ENCODE measurements at places on chromosomes 3 and 15. TPM values are rescaled to one million over a fixed set of nuclear protein-coding genes. Genes with fewer than 3 reads are reported as not detected.

RPUSD2 gene
- 6.6 TPM for total RNA-seq

APH1B gene
- 32.2 TPM for total RNA-seq

C15orf62 gene
- total RNA-seq = 0.32 TPM

FGF7 gene
- total RNA-seq = 31.8 TPM

HHATL gene
- total RNA-seq = 0.29 TPM

C3orf49 gene
- not detected for total RNA-seq

ISLR gene
- total RNA-seq = 10.4 TPM

UBA7 gene
- 121 TPM for total RNA-seq

DUOXA2 gene
- total RNA-seq = not detected

FRMD4B gene
- 49.0 TPM for total RNA-seq

LNP1 gene
- 2.1 TPM for total RNA-seq

PLA2G4E gene
- 1.2 TPM for total RNA-seq

CISH gene
- total RNA-seq = 42.5 TPM

NMNAT3 gene
- total RNA-seq = 4.5 TPM

ZFYVE19 gene
- total RNA-seq = 26.2 TPM

C3orf20 gene
- total RNA-seq = not detected

SEMA7A gene
- 7.8 TPM for total RNA-seq

CNTN4 gene
- total RNA-seq = 5.9 TPM

ATP13A4 gene
- total RNA-seq = 262 TPM

PROK2 gene
- total RNA-seq = 0.32 TPM

CTSH gene
- 1,132 TPM for total RNA-seq

CAPN3 gene
- total RNA-seq = 27.3 TPM

TJP1 gene
- 82.9 TPM for total RNA-seq

NEK10 gene
- total RNA-seq = 1.5 TPM

TRAT1 gene
- total RNA-seq = 1.4 TPM

HHLA2 gene
- 1.5 TPM for total RNA-seq

CMC1 gene
- total RNA-seq = 18.6 TPM

FRMD5 gene
- total RNA-seq = 4.4 TPM

CYP19A1 gene
- 7.1 TPM for total RNA-seq

RBPMS2 gene
- total RNA-seq = 4.7 TPM

STRA6 gene
- total RNA-seq = 0.38 TPM

FSTL1 gene
- 530 TPM for total RNA-seq

APOD gene
- 10.6 TPM for total RNA-seq

RTP3 gene
- not detected for total RNA-seq

PLS1 gene
- 40.4 TPM for total RNA-seq

SEMA5B gene
- 0.61 TPM for total RNA-seq

U2SURP gene
- 54.3 TPM for total RNA-seq

SLC2A2 gene
- not detected for total RNA-seq

TLR9 gene
- not detected for total RNA-seq

FBXO40 gene
- 0.05 TPM for total RNA-seq

FETUB gene
- not detected for total RNA-seq

TTLL13 gene
- not detected for total RNA-seq

RHCG gene
- not detected for total RNA-seq

FNDC3B gene
- total RNA-seq = 185 TPM
